ENCODE measurements at places on chromosomes 1 and 21.

DNA sequence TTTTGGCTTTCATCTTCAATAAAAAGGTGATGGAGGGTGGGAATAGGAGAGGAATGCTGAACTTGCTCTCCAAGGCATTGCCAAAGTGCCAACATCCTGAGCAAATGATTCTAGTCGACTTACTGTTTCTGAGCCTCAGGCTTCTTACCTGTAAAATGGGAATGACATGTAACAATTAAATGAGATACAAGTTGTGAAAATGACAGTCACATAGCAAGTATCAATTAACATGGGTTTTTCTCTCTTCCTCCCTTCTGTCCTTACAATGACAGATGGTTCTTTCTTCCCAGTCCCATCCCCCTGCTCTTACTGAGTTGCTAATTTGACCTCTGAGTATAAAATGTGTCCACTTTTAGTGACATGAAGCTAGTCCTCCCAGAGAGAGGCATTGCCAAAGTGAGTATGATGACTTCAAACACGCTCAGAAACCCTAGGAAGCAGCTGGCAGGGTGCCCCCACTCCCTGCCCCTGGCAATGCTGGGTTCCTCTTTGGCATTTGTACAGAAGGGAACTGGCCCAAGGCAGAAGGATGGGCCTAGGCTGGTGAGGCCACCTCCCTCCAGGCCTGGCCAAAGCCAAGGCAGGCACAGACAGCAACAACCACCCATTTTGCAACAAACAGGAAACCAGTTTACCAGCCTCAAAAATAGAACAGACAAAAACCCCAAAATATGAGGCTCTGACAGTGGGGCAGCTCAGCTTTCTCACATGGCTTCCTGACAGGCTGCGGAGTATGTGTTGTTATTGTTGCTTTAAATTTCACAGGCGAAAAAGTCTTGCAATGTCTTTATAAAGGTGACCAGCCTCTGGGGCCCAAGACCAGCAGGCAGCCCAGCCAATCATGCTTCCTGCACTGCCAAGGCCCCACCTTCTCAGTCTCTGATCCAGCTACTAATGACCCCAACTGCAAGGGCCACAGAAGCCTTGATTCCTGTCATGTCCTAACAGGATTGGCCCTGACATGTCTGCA is 115.9 kb downstream of the HIVEP3 start:
- no peak for DNase-seq

DNA sequence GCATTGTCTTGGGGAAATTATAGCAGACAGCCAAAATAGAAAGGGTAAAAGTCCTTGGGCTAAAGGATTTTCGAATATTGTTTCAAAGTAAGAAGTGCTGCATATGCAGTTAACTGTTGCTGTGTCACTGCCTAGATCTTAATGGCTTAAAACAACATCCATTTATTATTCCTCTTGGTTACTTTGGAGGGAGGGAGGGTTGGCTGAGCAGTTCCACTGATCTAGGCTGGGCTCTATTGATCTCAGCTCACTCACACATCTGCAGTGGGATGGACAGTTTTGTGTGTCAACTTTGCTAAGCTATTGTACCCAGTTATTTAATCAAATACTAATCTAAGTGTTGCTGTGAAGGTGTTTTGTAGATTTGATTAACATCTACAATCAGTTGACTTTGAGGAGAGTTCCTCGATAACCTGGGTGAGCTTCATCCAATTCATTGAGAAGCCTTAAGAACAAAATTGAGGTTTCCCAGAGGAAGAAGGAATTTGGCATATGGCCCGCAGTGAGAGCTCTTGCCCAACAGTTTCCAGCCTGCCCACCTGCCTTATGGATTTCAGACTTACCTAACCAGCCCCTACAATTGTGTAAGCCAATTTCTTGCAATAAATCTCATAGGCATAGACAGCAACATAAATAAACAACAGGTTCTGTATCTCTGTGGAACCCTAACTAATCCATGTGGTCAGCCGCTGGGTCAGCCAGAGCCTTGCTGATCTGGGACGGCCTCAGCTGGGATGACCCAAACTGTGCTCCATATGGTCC is 187.3 kb downstream of the AK5 start:
- DNase-seq, result no peak

DNA sequence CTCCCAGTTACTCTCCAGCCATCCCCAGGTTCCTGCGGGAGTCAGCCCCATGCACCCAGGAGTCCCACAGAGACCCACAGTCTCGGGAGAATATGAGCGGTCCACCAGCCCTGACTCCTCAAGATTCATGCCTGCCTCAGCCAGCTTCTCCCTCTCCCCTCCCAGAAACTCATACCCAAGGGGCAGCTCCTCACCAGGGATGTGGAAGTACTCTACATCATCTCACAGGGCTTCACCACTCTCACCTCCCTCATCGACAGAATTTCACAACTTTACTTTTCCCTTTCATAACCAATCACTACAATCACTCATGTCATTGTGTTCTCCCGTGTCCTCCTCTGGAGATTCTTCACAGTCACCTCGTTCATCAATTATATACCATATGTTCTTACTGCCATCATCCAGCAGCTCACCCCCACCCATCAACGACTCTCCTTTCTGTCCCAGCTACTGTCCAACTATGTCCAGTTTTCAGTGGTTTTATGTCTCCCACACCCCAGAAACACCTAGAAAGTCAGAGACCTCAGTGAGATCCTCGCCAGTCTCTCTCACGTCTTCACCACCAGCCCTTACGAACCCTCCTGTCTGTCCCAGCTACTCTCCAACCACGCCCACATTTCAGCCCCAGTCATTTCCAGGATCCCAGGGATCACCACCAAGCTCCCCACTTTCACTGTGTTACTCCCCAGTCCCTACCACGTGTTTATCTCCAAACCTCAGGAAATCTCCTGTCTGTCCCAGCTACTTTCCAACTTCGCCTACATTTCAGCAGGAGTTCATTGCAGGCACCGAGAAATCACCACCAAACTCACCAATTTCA is 1530.1 kb upstream of the TPTE start:
- no peak for DNase-seq

DNA sequence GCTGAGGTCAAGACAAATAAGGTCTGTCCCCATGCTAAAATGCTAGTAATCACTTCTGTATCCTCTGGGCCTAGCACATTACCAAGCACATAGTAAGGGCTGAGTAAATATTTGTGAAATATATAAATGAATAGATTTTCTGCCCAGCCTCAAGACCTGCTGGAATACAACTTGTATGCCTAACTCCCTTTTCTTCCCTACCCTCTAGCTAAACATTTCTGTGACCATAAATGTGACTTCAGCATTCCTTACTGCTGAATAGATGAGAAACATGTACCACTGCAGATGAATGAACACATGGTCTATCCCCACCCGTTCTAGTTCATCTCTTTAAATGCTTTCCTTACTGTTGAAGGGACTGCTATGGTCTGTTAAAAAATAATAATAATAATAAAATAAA is 209.0 kb upstream of the HOOK1 start:
- peak; percentile 18 for DNase-seq

- peak; percentile 62 for DNase-seq
Observed at GRCh38 chr21:35095859-35096291, 46.8 kb upstream of the RUNX1 start.

GRCh38 chr1:100581096-100581705 is 43.3 kb downstream of the GPR88 start:
- peak; percentile 40 for DNase-seq

DNA sequence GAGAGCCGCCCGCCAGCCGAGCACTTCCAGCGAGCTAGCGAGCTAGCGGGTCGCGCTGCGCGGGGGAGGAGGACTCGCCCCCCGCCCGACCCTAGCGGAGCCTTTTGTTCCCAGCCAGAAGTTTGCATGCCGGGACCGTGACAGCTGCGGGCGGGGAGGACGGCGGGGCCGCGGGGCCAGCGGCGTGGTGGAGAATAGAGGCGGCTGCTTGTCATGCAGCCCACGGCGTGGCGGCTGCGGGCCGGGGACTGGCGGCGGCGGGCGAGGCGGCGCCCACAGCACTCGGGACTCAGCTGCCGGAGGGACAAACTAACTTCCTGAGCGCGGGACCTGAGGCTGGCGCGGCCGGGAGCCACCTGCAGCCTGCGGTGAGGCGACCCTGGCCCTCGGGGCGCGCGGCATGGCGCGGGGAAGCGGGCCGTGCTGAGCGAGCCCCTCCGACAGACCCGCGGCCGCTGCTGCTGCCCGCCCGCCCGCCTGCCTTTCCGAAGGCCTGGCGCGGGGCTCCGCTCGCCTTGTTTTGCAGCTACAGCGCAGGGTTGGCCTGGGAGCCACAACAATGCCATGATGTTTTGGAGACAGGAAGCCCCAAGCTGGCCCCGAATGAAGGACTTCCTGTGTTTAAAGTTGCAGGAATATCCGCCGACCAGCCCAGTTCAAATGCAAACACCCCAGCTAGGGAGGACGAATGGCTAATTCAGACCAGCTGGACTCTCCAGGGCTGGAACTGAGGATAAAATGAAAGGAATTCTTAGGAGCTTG is 82.2 kb upstream of the BMP8A start:
- peak; percentile 43 for DNase-seq

- no peak for DNase-seq
Observed at GRCh38 chr1:157134442-157134841, 3.8 kb downstream of the ETV3 start.

- DNase-seq, result no peak
Observed at GRCh38 chr1:222031318-222031717, 289.4 kb upstream of the DUSP10 start.

- DNase-seq, result no peak
Observed at GRCh38 chr1:109765896-109766615, 2.3 kb upstream of the EPS8L3 start.

DNA sequence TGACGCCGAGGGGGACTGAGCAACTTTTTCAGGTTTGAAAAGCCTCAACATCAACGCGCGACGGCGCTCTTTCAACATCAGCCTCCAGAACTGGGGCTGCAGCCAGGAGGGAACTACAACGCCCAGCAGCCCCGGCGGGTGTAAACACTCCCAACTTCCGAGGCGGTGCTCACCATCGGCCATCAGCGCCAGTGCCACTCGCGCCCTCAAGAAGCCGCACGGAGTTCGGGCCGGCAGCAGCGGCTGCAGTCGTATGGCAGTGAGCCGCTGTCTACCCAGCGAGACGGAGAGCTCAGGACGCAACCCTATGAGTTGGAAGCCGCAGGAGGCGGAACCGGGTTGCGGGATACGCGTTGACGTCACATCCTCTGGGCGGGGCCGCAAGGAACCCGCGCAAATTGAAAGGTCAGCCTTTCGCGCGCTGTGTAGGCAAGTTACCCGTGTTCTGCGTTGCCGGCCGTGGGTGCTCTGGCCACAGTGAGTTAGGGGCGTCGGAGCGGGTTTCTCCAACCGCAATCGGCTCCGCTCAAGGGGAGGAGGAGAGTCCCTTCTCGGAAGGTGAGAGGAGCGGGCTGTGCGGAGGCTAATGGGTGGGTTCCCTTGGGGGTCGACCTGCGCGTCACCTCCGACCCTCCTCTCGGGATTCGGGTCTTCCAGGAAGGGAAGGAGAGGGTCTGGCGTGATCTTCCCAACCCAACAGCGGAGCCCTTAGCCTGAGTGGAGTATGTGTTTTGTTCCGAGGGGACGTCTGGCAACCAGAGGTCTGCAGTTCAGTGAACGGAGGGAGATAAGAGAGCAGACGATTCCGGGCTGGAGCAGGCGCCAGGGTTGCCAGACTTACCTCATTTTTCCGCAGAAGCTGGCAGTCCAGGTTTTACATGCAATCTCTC is at the start of gene EXO1:
EXO1 (plus strand) TSS at position 409 of the 890 bp plus-strand sequence. CDS start 2,222 bp downstream, outside the sequence.
- peak; percentile 93 for DNase-seq

GRCh38 chr1:160768295-160768657 is 27.7 kb upstream of the LY9 start:
- no peak for DNase-seq

GRCh38 chr1:22611530-22611947 is 24.9 kb upstream of the C1QA start:
- peak; percentile 3 for DNase-seq

DNA sequence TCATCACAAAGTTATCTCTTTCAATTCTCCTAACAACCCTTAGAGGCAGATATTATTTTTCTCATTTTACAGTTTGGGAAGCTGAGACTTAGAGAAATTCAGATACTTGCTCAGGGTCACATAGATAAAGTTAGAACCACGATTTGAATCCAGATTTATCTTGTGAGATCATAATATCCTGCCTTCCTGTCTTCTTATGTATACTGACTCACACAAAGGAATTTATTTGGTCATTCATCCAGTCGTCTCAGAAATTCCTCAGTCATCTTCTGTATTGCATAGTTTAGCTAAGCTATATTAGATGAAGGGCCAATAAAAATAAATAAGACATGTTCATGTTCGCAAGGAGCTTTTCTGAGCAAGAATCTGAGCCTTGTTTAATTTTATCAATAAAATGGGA is 35.8 kb upstream of the RUNX1 start:
- DNase-seq, result peak; percentile 70

DNA sequence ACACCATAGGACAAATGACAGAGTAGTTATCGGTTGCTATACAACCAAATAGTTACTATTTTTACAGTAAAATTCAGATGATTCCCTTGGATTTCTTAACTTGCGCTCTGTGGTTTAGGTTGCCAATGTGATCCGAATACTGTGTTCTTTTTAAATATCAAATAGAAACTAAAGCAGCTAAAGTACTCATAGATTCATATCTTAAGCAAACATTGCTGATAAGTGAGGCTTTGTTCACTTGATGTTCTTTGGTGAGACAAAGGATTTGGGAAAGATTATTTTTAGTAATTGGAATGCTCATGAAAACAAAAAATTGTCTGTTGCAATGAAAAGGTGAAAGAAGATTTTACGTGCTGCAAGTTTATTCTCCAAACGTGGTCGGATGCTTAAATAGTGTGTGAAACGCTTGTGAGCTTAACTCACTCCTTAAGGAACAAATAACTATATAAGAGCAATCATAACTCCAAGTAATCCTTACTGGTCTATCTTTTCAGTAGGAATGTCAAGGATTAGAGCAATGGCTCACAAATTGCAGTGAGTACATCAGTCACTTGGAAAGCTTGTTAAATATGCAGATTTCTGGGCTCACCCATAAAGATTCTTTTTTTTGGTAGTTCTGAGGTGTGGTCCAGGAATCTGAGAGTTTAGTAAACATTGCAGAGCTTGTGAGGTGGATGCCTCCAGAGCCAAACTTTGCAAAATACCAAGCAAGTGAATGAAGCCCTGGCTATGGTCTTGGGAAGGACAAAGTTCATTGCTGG is 31.8 kb upstream of the PDC start:
- DNase-seq, result no peak

- no peak for DNase-seq
Observed at GRCh38 chr1:6831366-6831765, 46.1 kb downstream of the CAMTA1 start.

- no peak for DNase-seq
Observed at GRCh38 chr1:210223226-210223904, 9.2 kb upstream of the SERTAD4 start.

DNA sequence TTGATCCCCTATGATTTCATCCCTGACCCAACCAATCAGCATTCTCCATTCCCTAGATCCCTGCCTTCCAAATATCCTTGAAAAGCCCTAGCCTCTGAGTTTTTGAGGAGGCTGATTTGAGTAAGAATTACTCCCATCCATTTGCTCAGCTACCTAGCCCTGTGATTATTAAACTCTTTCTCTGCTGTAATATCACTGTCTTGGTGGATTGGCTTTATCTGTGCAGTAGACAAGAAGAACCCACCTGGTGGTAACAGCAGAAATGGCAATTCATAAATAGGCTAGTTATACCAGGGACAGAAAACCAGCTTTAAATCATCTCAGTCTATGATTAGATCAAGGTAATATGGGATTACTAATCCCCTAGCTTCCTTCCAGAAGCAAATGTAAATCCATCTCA is 13.0 kb downstream of the IL20 start:
- DNase-seq, result no peak

Data from stromal cell of bone marrow (primary cell).